Putamen (tissue), 1 donor: ENCODE measurements at places on chromosomes 5 and 9.

DNA sequence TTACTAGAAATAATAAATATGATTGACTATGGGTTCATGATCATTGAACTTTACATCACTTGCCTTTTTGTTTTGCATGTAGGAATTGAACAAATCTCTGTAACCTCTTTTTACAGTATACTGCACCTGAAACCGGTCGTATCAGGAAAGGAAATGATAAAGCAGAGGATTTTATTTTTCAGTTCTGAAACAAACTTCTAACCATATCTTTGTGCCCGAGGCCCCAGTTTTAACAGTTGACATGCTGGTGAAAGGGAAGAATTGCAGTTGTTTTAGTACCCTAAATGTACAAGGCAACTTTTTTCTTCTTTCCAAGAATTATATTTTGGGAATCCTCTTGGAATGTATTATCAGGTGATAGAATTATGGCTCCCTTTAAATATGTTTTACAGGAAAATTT, 27.8 kb downstream of the TMEM38B start:
- DNase-seq = no peak

GRCh38 chr5:149128023-149128875, 13.0 kb upstream of the ABLIM3 start:
- DNase-seq = no peak

- no peak for DNase-seq
These were observed 855 bp downstream of the MCC start for GRCh38 chr5:113487416-113487780.

GRCh38 chr9:119370816-119371215, 1.6 kb upstream of the BRINP1 start:
- DNase-seq = no peak

- no peak for DNase-seq
These were observed 15.3 kb upstream of the PIK3R1 start for GRCh38 chr5:68200288-68200687.

DNA sequence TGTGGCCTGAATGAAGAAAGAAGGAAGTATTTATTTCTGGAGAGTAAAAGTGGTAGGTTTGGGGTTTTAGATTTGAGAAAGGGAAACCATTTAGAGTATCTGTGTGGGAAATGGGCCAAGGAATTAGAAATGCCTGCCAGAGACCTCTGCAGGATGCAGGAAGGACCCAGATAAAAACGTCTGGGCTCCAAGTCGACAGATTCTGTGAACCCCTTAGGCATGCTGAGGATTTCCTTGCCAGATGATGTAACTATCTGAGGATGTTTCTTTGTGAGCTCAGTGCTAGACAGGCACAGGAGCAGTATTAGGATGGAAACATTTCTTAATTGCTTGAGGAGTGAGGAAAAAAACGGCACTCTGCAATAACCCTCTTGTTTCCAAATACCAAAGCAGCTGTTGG, 251.8 kb upstream of the DMRT1 start:
- no peak for DNase-seq

- no peak for DNase-seq
These were observed 1188.0 kb upstream of the CDH9 start for GRCh38 chr5:28226407-28226806.

DNA sequence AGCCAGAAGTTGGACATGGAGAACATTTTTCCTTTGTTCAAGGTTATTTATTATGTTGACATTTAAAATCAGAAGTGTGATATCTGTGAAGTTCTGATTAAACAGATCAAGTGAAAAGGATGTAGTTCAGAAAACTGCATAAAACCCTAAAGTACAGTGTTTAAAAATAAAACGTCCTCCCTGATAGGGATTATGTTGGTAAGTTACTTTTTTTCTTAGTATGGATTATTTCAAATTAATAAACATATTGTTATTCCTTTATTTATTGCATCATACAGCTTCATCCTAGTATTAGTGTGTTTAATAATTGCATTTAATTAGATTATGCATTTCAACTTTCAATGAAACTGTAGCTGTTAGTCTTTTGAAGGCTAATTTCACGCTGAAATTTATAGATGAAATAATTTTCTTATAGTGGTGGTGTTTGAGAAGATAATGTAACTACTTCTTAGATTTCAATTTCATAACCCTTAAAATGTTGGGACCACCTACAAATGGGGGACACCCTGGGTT, 157.9 kb upstream of the DMRT1 start:
- DNase-seq = no peak

DNA sequence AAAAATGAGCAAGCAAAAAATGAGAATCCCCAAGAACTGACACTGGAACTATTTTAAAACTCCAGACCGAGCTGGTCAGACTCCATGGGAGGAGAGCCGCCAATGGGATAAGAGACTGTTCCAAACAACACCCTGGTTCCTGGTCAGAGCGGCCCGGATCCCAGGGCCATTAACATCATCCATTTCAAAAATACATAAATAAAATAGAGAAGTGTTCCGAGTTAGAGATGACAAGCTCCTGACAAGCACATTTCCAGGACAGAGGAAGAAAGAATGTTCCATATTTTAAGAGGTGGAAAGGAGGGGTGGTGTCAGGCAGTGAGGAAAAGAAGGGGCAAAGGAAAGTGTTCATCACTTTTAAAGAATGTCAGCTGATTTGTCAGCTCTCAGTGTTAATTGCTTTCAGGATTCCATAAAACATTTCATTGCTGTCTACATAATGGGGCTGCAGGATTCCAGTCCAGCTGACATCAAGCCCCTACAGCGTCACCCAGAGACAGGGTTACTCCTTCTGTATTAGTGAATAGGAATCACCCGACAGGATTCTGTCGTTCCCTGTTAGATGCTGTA, 202.5 kb upstream of the TRIM32 start:
- no peak for DNase-seq

DNA sequence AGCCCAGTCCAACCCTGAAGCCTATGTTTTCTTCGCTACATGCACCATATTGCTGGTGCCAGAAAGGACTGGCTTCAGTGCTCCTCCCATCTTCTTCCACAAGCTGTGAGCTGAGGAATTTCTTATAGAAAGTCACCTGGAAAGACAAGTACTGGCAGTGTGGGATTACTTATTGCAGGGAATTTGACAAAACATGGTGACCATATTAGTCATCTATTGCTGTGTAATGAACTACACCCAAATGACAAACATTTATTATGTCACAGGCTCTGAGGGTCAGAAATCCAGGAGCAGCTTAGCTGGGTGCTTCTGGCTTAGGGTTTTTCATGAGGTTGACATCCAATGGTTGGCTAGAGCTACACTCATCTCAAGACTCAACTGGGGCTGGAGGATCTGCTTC, 75.5 kb downstream of the ENTREP1 start:
- no peak for DNase-seq

DNA sequence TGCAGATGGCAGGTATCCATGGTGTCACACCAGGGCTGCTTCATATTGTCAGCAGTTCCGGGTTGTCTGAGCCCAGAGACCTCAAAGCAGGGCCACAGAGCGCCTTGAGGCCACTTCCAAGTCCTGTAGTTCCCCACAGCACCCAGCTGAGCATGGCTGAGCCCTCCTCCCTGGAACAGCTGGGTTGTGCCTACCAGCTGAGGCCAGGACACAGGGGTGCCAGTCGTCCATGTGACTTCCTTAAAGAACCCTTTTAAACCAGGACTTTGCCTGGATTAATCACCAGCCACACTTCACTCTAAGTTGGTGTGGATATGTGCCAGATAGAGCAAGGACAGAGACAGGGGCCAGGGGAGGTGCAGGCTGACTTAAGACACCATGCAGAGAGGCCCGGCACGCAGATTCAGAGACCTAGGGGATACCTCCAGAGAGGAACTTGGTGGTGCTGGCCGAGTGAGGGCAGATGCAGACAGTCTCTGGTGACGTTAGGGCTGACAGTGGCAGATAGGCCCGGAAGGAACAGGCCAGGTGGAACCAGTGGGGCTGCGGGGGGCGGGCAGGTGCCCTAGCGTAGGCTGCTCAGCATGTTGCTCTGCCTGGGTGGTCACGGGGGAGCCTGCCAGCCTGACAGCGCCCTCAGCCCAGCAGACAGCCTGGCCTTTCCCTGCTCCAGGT, 142.7 kb downstream of the CACNA1B start:
- no peak for DNase-seq

- DNase-seq = no peak
These were observed 237.0 kb downstream of the IRX2 start for GRCh38 chr5:2514484-2514883.

DNA sequence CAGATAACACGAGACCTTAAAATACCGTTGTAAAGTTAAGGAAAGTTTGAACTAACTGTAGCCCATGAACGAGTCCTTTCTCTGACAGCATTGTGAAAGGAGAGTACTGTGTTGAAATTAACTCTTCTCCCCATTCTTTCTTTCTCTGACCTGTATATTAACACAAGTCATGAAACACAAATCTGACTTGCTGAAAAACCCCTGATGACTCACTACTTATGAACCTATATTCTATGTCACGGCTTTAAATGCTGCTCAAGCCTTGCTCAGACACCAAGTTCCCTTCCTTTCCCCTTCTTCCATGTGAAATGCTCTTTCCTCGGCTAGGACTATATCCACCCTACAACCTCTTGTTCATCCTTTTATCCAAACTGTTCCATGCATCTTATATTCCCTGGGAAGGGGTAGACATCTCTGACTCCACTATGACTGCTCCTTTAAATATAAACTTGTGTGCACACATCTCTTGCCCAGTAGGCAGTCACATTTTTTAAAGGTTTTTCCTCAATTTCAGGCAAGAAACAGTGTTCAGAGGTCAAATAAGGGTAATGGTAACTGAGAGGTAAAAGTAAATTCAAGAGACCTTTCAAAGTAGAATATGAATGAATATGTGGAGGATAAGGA, 142.9 kb downstream of the NFIB start:
- no peak for DNase-seq

GRCh38 chr5:10555277-10555684, 8.6 kb upstream of the ANKRD33B start:
- no peak for DNase-seq

DNA sequence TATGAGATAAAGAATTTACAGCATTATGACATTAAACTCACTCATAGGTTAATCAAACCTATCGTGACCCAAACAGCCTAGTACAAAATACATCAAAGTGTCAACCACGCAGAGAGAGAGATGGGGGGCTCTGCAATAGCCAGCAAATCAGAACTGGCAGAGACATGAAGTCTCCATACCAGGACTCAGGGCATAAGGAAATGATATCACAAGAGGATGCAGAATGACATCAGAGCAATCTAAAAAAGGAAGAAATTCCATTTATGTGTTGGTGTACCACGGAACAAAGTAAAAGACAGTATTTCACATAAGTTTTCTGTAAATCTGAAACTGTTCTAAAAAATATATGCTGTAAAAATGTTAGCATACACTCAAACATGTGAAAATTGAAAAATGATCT, 24.6 kb downstream of the BICD2 start:
- no peak for DNase-seq

- no peak for DNase-seq
These were observed 679 bp downstream of the B4GALT1 start for GRCh38 chr9:33166231-33167083.

DNA sequence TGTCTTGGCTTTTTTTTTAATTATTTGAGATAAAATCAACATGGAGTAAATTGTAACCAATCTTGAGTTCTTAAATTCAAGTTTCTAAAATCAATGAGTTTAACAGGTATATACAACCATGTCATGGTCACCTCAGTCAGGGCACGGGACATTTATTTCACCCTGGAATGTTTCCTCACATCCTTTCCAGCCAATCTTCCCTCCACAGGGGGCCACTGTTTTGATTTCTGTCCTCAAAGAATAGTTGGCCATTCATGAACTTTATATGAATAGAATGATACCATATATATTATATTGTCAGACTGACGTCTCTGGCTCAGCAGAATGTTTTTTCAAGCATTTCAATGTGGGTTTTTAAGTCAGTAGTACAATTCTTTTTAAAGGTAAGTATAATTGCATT, 806 bp downstream of the ZNF474 start:
- no peak for DNase-seq

DNA sequence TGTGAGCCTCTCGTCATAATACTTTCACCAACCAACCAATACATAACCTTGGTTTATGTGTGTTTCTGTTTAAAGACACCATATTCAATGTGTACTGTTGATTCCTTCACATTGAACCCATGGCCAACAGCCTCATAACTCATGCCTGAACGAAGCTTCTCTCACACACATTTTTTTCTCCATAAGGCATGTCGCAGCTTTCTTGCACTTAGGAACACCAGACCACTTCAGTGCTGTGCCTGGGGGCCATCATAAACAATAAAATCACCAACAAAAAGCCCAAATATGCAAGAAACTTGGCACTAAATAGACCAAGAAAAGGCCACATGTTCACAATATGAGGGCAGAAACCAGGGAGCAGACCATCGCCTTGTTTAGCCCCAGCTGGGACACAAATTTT, 192.2 kb downstream of the ROR2 start:
- no peak for DNase-seq

DNA sequence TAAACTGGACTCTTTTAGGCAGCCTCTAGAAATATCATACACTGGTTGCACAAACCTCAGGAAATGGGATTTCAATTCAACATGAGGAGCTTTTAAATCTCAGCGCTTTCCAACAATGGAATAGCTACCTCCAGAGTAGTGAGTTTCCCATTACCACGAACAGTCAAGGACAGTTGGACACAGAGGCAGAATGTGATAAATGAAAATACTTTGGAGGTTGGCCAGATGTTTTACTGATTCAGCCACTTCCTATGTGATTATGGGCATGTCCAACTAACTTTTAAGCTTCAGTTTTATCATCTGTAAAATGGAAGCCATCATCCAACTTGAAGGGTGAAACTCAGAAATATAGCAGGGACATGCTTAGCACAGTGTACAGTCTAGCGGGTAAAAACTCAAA, 2.1 kb downstream of the FBXW2 start:
- no peak for DNase-seq

DNA sequence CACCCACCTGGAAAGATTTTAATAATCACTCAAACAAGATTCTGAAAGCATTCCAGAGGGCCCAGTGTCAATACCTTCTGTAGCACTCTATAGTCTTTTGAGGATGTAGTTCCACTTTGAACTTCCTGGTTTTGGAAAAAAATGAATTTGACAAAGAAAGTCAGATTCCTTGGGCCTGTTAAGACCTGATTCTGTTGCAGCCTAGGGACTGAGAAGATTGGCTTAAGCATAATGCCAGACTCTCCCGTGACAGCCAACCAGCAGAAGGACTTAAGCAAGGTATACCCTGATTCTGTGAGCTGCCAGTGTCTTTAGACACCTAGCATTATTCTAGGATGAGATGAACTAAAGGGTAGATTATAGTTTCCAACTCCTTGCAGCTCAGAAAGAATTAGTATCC, 6.8 kb downstream of the SPINK5 start:
- DNase-seq = no peak
